ENCODE measurements at places on chromosomes 16 and 17. TPM values are rescaled to one million over a fixed set of nuclear protein-coding genes. Genes with fewer than 3 reads are reported as not detected.

The KIF19 gene
- total RNA-seq: not detected

The LRRC37A2 gene
- 2.6 TPM for total RNA-seq

The RMI2 gene
- 33.9 TPM for total RNA-seq

The SLC7A6 gene
- 35.2 TPM for total RNA-seq

The CASKIN1 gene
- total RNA-seq: 0.67 TPM

The GNAO1 gene
- total RNA-seq: 0.62 TPM

The TP53TG3B gene
- total RNA-seq: not detected

The CAPNS2 gene
- not detected for total RNA-seq

The ZNF287 gene
- total RNA-seq: 14.4 TPM

The STAC2 gene
- total RNA-seq: 0.14 TPM

The MT1H gene
- not detected for total RNA-seq

The MT1A gene
- total RNA-seq: 15.7 TPM

The FBXW10 gene
- total RNA-seq: 0.95 TPM

The TVP23A gene
- total RNA-seq: 0.02 TPM

The ORC6 gene
- total RNA-seq: 53.4 TPM

The PRR11 gene
- 47.6 TPM for total RNA-seq

The HEATR9 gene
- not detected for total RNA-seq

The DNAI2 gene
- not detected for total RNA-seq

The CNGB1 gene
- total RNA-seq: 0.08 TPM

The SOX9 gene
- total RNA-seq: 9.8 TPM
